NCI-H1417 treated with DMSO at 0.1 percent for 48 hours (cell line): ENCODE measurements at places on chromosomes 11 and 22.

GRCh38 chr22:17980015-17980590, 44.3 kb downstream of the MICAL3 start:
- DNase-seq = no peak

- no peak for DNase-seq
These were observed 31.9 kb downstream of the COMMD9 start for GRCh38 chr11:36257351-36257750.

- DNase-seq = no peak
These were observed 12.1 kb downstream of the HPS4 start for GRCh38 chr22:26471522-26471921.

DNA sequence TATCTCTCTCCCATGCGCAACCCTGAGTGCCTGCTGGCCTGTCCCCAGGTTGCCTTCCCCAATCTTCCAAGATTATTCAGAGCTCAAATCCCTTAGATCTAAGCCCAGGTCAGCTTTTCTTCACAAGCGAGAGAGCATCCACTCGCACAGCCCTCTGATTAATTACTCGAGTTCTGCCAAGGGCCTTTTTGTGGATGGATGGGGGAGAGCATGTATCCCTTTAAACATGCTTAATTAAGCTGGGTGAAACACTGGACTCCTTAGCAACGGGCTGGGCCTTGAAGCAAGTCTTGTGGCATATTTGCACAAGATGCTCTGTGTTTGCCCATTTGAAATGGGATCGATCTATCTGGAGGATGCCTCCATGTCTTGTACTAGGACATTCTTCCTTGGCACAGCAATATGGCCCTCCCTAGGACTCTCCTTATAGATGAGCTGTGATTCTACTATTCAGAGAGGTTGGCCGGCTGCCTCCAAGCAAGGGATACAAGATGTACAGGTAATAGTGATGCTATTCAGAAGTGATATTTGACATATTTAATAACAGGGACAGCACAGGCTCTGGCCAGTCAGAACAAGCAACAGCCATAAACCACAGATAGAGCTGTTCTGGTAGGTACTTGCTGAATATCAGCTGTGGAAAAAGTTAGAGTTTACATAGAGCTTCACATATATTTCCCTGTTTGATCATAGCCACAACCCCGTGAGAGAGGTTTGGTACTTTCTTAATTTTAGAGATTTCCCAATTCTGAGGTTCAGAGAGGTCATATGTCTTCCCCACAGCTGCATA, 125.6 kb downstream of the CSNK2A3 start:
- DNase-seq = no peak

DNA sequence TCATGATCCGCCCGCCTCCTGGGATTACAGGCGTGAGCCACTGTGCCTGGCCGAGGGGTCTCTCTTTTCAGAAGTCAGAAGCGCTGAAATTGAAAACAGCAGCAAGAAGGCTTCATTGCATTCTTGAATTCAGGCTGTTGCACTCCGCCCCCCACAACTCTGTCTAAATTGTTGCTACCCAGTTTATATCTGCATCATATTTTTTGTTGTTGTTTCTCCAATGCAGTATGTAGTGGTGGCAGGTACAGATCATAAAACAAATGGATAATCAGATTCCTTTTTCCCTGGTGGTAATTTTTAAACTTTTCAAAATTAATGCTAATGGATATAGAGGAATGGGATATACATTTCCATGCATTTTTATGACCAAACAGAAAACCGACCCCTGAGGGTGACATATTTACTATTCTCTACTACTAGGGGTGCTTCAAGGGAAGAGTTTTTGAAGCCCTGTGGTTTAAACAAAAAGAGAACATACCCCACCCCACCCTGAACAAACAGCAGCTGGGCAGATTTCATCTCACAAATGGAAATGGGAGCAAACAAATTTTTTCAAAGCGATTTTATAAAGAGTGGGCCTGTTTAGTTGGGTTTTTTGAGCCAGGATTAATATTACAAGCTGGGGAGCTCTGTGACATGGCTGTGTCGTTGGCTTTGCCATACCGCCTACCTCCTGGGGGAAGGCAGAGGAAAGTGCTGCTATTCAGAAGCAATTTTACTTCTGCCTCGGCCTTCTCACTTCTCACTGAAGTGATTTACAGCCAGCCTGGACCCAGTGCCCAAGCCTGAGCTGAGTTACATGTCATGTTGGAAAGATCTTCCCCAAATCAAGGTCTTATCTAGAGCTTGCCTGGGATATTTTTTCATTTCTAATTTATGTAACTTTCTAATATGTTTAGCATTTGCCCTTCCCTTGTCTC, 16.0 kb upstream of the TMA7B start:
- no peak for DNase-seq

- no peak for DNase-seq
These were observed 143.4 kb downstream of the C11orf91 start for GRCh38 chr11:33557201-33557600.

DNA sequence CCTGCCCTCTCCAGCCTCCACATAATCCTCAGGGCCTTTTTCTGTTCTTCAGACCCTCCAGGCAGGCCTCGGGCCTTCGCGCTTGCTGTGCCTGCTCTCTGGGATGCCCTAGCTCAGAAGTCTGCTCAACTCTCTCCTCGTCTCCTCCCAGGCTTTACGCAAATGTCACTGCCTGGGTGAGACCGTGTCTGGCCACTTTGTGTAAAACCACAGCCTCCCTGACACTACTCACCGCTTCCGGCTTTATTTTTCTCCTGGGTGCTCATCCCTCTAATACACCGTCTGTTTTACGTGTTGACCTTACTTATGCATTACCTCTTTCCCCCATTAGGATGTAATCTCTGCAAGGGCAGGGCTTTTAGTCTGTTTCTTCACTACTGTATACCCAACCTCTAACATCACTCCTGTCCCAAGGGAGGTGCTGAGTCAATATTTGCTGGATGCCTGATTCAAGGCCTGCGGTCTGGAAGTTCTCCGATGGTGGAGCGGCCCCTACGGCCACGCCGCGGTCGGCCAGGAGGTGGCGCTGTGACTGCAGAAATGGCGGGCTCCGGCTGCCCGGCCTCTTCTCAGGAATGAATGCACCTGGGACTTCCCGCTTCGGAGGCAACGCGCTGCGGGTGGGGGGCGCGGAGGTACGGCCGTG, 58.2 kb upstream of the THY1 start:
- peak; percentile 47 for DNase-seq

- no peak for DNase-seq
These were observed 113.9 kb downstream of the BCR start for GRCh38 chr22:23294221-23294620.

GRCh38 chr11:117072517-117073461, 25.4 kb downstream of the SIK3 start:
- DNase-seq = no peak
